Activated T-cell treated with anti-CD3 and anti-CD28 coated beads, Interleukin-2, amount 50 U/mL, for 72 hours (primary cell): ENCODE measurements at places on chromosomes 7 and 10. TPM values are rescaled to one million over a fixed set of nuclear protein-coding genes. Genes with fewer than 3 reads are reported as not detected.

Gene XRCC2
- total RNA-seq, result 13.2 TPM

Gene PAX4
- not detected for total RNA-seq

Gene OR2A12
- total RNA-seq, result not detected

Gene OR13A1
- total RNA-seq, result not detected

Gene PPP1R3A
- not detected for total RNA-seq

Gene LOXL4
- not detected for total RNA-seq

Gene LRRC4
- total RNA-seq, result 0.53 TPM

Gene AGR3
- total RNA-seq, result not detected

Gene HTR5A
- total RNA-seq, result not detected

Gene AKR1C8
- total RNA-seq, result not detected

Gene TUBAL3
- total RNA-seq, result not detected

Gene DNAH11
- 0.70 TPM for total RNA-seq

Gene SRRM3
- 0.12 TPM for total RNA-seq

Gene LZTS2
- total RNA-seq, result 14.1 TPM

Gene GPC2
- 9.7 TPM for total RNA-seq

Gene SDK1
- 6.1 TPM for total RNA-seq

Gene ANXA8L1
- total RNA-seq, result 0.51 TPM

Gene ATG9B
- total RNA-seq, result 10.1 TPM

Gene CDNF
- total RNA-seq, result 2.9 TPM

Gene TMEM248
- total RNA-seq, result 71.4 TPM

Gene PARG
- 33.4 TPM for total RNA-seq

Gene PON1
- total RNA-seq, result 0.65 TPM

Gene FZD1
- total RNA-seq, result 0.21 TPM

Gene NKX1-2
- not detected for total RNA-seq

Gene SYCE1
- 0.37 TPM for total RNA-seq

Gene LRMDA
- not detected for total RNA-seq

Gene DKK1
- total RNA-seq, result not detected

Gene AKR1C3
- total RNA-seq, result 0.44 TPM

Gene ASB4
- not detected for total RNA-seq

Gene GPR22
- not detected for total RNA-seq

Gene PNLIPRP3
- total RNA-seq, result not detected

Gene LAMTOR4
- 130 TPM for total RNA-seq

Gene LSM5
- total RNA-seq, result 103 TPM

Gene TYW1
- 17.1 TPM for total RNA-seq

Gene EPO
- total RNA-seq, result not detected

Gene DBNL
- total RNA-seq, result 57.8 TPM

Gene PRKCQ
- total RNA-seq, result 49.2 TPM

Gene NPTX2
- total RNA-seq, result 0.09 TPM

Gene PROSER2
- total RNA-seq, result 1.1 TPM

Gene PNLIP
- not detected for total RNA-seq

Gene WAPL
- 53.6 TPM for total RNA-seq

Gene MUC3A
- not detected for total RNA-seq

Gene RFC2
- total RNA-seq, result 62.9 TPM

Gene SORCS3
- not detected for total RNA-seq

Gene EPDR1
- 1.7 TPM for total RNA-seq

Gene ATRNL1
- 0.94 TPM for total RNA-seq

Gene RBP3
- total RNA-seq, result not detected

Gene MAGI2
- total RNA-seq, result 0.44 TPM

Gene IGFBP3
- 0.34 TPM for total RNA-seq

Gene RET
- total RNA-seq, result 0.29 TPM

Gene CTAGE8
- total RNA-seq, result 1.5 TPM

Gene PRKRIP1
- 35.7 TPM for total RNA-seq

Gene CCNY
- 54.1 TPM for total RNA-seq

Gene NUDT13
- 0.60 TPM for total RNA-seq

Gene NPSR1
- total RNA-seq, result not detected

Gene GOT1
- 101 TPM for total RNA-seq

Gene C10orf95
- total RNA-seq, result 0.21 TPM
